Panc1 (cell line): ENCODE measurements at places on chromosomes 12 and 14.

- no peak for DNase-seq
These were observed 93.9 kb downstream of the DAAM1 start for GRCh38 chr14:59282378-59282765.

DNA sequence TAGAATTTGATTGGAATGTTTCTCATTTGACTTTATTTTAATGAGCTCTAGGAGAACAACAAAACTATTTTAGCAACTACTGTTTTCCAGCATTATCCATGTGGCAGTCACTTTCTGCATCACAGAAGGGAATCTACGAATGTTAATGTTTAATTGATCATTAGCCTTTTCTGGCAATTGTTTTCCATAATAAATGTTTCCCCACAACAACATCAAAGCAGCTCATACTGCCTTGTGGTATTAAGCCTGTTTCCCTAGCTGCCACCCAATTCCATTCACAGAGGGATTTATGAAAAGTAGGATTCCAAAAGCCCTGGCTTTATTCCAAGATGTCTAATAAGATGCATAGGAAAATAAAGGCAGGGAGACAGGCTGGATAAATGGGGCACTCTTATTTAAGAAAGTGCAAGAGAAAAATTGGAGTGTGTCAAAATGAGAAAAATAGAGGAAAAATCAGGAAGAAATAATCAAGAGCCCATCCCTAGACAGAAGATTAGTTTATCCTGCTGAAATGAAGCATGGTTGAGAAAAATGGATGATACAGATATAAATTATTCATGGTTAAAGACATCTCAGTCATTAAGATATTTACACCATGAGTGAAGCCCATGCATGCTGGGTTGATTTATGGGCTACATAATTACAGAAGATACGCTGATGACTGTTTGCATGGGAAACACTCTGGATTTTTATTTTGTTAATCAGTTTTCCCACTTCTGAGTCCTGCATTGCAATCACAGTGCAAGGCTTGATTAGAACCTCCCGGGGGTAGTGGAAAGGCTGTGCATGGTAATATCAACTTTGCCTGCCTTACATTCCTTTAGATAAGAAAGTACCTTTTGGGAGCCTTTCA lies 180.3 kb downstream of the HELB start:
- DNase-seq, result no peak

DNA sequence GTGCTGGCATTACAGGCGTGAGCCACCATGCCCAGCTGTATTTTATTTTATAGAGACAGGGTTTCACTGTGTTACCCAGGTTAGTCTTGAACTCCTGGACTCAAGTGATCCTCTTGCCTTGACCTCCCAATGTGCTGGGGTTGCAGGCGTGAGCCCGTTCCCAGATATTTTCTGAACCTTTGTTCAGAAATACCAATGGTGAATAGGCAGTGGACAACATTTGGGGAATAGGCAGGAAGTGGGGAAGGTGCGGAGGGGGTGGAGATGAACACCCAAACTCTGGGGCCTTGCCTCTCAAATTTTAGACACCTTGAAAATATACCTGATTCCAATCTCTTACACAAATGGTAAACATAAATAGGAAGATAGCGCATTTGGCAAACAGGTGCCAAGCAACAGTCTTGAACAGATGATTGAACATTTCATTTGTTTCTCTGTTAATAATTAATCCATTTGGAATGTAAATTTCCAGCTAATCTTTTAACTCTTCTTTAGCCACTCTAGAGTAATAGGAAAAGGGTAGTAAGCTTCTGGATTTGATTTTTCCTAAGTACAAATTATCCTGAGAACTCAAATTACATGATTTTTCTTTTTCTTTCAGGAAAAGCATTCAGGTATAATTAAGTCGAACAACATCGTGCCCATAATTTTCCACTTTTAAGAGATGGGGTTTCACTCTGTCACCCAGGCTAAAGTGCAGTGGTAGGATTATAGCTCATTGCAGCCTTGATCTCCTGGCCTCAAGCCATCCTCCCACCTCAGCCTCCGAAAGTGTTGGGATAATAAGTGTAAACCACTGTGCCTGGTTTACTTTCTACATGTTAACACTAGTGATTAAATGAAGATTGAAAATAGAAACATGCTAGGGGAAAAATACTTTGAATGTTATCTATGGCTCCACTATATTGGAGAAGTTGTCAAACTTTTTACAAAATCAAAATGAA lies 22.9 kb upstream of the RNF34 start:
- DNase-seq, result no peak

- no peak for DNase-seq
These were observed 411.0 kb upstream of the SOX5 start for GRCh38 chr12:24360461-24360860.

DNA sequence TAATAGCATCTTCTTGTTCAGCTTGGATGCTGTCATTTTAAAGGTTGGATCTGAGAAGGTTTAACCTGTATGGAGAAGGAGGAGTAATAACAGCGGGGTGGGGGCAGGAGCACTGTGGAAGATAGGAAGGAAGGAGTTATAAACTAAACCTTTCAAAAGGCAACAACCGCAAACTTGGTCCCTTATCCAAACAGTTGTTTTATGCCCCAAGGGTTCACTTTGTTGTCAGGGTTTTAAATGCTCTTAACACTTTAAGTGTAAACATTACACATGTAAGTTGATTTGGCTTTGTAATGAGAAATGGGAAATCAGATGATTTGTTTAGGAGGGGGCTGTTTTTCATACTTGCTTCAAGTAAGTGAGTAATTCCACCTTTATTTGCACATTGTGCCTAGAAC lies 3.0 kb downstream of the NPAS3 start:
- DNase-seq, result no peak

DNA sequence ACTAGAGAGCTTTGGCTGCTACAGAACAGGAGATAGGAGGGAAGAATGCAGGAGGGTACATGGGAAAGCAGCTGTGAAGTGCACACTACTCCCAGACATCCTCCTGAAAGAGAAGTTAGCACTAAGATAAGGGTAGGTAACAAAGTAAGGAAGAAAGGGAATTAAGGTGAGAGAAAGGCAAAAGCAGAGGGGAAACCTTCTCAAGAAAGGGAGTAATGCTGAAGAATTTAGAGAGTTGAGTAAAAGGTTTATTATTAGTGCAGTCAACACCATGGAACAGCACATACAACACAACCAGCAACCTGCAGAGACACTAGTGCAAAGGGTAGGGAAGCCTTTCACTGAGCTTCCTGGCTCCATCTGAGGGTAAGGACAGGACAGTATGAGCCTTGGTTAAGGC lies 15.0 kb upstream of the SMARCC2 start:
- DNase-seq, result no peak

GRCh38 chr14:79896009-79896408 lies 315.3 kb downstream of the DIO2 start:
- no peak for DNase-seq

DNA sequence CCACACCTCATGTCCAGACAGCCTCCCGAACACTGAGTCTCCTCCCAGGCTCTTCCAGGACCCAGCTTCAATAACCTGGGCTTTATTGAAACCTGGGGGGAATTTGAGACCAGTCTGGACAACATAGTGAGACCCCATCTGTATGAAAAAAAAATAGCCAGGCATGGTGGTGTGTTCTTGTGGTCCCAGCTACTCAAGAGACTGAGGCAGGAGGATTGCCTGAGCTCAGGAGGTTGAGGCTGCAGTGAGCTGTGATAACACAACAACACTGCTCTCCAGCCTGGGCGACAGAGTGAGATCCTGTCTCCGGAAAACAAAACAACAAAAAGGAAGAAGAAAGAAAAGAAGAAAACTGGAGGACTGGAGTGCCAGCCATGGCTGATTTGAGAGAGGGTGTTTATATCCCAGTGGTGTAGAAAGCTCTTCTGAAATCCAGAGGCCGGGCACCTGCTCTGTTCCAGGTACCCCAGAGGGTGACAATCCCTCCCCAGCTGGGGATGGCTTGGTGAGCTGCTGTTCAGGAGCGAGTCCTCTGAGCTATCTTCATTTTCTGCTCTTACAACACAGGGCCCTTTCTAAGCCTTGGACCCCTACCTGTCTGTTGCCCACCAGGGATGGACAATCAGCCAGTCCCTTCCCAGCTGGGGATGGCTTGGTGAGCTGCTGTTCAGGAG lies 6.0 kb upstream of the PGF start:
- DNase-seq, result no peak

DNA sequence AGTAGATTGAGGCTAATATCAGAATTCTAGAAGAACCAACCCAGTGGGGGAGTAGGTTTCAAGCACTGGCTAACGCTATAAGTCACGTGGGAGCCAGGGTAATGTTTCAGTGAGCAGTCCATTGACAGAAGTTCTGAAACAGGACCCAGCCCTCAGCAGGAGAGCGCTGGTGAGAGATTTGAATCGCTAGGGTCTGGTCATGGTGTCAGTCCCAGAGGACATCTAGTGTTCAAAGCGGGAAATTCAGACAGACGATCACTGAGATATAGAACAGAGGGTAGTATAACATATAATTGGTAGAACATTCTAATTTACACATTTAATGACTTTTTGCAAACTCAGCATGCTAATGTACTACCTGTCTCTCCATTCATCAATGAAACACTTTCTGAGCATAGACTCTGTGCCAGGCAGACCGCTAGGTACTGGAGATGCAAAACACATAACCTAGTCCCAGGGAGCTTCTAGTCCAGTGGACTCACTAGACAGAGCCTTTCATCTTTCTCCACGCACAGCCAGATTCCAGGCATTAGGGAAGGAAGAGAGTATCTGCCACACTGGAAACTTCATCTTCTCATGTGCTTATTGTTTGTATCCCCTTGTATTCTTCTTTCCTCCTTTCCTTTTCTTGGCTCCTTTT lies 35.4 kb upstream of the RNASE3 start:
- DNase-seq, result peak; percentile 51

GRCh38 chr12:53219956-53220693 lies 11.9 kb downstream of the RARG start:
- DNase-seq, result peak; percentile 72

DNA sequence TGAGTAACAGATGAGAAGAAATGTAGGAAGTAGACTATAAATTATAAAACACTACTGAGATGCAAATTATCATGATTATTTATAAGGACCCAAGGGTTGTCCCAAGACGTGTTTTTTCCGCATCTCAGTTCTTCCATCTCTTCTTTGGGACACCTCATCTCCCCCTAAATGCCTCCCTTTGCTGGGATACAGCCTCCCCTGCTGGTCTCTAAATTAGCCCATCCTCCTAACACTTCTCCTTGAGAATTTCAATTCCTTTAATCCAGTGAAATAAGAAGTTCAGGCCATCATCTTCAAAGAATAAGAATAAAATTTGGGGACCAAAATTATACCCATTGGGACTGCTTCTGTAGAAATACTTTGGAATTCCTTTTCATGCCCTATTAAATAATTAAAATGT lies 667.0 kb downstream of the BCL11B start:
- no peak for DNase-seq

- no peak for DNase-seq
These were observed 37.1 kb upstream of the LMNTD1 start for GRCh38 chr12:25590011-25590721.

DNA sequence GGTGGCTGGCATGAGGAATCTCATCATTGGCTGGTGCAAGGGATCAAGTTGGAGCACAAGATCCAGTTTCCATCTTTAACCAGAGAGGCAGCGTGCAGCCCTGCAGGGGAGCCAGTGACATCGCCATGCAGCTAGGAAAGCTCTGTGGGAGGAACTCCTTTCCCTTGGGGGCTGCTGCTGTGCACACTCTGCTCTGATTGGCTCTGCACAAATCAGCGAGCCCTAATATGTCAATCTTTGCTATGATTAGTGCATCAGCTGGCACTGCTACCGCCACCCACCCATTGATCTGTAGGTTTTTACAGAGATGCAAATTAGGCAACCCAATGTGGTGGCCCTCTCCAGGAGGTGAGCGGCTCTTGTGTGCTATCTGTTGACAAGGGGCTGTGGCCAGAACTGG lies 262.6 kb downstream of the PCNX1 start:
- no peak for DNase-seq

DNA sequence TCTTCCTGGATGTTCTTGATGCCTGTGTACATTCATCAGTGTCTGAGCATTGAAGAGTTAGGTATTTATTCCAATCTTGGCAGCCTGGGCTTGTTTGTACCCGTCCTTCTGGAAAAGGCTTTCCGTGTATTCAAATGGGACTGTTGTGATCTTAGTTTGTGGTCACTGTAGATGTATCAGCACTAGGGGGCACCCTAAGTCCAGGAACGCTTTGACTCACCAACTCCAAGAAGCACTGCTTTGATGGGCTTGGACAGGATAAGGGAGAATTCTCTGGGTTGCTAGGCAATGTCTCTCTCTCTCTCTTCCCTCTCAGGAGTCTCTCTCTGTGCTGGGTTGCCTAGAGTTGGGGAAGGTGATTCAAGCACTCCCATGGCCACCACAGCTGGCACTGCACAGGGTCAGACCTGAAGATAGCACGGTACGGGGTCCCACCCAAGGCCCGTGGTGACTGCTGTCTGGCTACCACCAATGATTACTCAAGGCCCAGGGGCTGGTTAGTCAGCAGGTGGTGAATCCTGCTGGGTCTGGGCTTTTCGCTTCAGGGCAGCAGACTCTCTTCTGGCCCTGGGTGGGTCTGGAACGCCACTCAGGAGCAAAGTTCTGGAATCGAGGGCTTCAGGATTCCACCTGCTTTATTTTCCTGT lies 211.1 kb upstream of the RGS6 start:
- DNase-seq, result peak; percentile 8

GRCh38 chr12:8127138-8127537 lies 3.7 kb downstream of the CLEC4A start:
- no peak for DNase-seq

DNA sequence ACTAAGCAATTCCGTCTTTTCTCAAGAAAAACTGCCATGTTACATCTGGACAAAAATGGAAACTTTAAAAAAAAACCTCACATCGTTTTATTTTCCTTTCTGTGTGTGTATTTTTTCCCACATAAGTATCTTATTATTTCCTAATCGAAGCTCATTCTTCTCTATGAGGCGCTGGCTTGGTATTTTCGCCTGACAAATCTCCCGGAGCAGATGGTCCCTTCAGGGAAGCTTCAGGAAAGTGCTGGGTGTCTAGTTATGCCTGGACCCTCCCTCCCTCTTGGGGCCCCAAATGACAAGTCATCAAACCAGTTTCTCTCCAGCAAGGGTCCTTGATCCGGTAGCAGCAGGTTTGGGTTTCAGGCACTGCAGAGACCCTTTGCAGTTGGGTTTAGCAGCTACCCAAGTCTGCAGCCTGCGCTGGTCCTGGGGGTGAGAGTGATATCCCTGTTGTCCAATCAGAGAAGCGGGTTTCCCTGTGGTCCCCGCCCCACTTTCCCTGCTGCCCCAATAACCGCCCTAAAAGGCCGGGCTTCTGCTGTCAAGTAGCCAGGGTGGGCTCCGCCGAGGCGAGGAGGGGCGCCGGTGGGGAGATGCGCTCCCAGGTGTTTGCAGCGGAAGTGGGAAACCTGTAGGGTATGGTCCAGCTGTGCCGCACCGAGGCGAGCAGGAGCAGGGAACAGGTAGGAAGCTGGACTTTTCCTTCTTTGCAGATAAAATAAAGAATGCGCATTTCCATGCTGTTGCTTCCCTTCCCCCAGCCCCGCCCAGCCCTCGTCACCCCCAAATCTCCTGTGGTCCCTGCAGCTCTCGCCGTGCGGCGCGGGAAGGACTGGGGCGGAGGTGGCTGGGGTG lies at the start of gene CNTN1:
Gene CNTN1, plus strand, starts transcription at position 527 of the 852 bp plus-strand sequence.
- no peak for DNase-seq

GRCh38 chr12:59904874-59905521 lies 309.2 kb downstream of the SLC16A7 start:
- no peak for DNase-seq
